Naive B cell (primary cell): ENCODE measurements at places on chromosomes 12 and 14. TPM values are rescaled to one million over a fixed set of nuclear protein-coding genes. Genes with fewer than 3 reads are reported as not detected.
A peak's percentile ranks its signal among the peaks of the same experiment; 100 is the strongest.

The ADAMTS20 gene
- not detected for polyA plus RNA-seq

- H3K27ac ChIP-seq, result peak overlapping the region; percentile 6
- no peaks in the 10 kb centered on the region for H3K36me3 ChIP-seq
- H3K4me3 ChIP-seq, result no peak overlapping the region
- no peak for DNase-seq
- H3K4me1 ChIP-seq, result peaks cover 10% of the 10 kb centered on the region
- H3K27me3 ChIP-seq, result no peaks in the 10 kb centered on the region
These were observed 47.1 kb downstream of the SYNE2 start for GRCh38 chr14:63899953-63900352.

GRCh38 chr12:121964813-121965643 lies 46.6 kb downstream of the CFAP251 start:
- DNase-seq, result no peak
- H3K36me3 ChIP-seq, result no peaks in the 10 kb centered on the region
- H3K27ac ChIP-seq, result no peak overlapping the region
- H3K4me1 ChIP-seq, result peaks cover 19% of the 10 kb centered on the region

DNA sequence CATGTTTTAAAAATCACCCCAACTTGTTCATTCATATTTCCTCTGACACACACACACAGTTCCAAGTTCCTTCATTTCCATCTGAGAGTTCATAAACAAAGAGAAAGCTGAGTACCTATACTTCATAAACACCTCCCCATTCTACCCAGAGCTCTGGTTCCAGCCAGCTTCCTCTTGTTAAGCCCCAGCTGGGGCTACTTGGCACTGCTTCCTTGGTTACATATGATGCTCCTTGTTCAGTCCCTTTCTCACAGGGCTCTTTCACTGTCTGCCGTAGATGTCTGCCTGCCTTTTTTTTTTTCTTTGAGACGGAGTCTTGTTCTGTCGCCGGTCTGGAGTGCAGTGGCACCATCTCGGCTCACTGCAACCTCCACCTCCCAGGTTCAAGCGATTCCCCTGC lies 77.5 kb downstream of the COX16 start:
- H3K27ac ChIP-seq, result no peak overlapping the region
- no peaks in the 10 kb centered on the region for H3K36me3 ChIP-seq
- DNase-seq, result no peak

DNA sequence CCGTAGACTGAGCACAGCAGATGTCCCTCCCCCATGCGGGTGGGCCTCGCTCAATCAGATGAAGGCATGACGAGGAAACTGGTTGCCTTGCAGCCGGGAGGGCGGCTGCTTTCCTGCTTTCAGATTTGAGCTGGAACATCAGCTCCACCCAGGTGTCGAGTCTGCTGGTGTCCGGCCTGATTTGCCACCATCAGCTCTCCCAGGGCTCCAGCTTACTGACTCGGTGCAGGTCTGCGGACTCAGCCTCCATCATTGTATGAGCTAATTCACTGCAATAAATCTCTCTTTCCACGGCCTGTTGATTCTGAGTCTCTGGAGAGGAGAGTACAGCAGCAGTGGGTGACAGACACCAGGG lies 156.2 kb downstream of the KIF26A start:
- no peak for DNase-seq
- peaks cover 3% of the 10 kb centered on the region for H3K4me1 ChIP-seq
- H3K36me3 ChIP-seq, result no peaks in the 10 kb centered on the region
- no peak overlapping the region for H3K27ac ChIP-seq
- H3K4me3 ChIP-seq, result no peak overlapping the region
